Tibial nerve (tissue), 4 donors: ENCODE measurements at places on chromosomes 1 and 21. TPM values are rescaled to one million over a fixed set of nuclear protein-coding genes. Genes with fewer than 3 reads are reported as not detected.

CASQ2 gene
- 3.6 TPM for total RNA-seq

CAPN8 gene
- not detected for total RNA-seq

ZBTB17 gene
- 85.2 TPM for total RNA-seq

PEX19 gene
- total RNA-seq = 85.9 TPM

ADAR gene
- total RNA-seq = 107 TPM

TLCD4 gene
- 9.2 TPM for total RNA-seq

TMEM269 gene
- 0.30 TPM for total RNA-seq

RNU1-4 gene
- under 0.01 TPM for total RNA-seq

SPRR3 gene
- not detected for total RNA-seq

UBL4B gene
- total RNA-seq = 0.42 TPM

GCSAML gene
- total RNA-seq = not detected

ZBTB18 gene
- 9.4 TPM for total RNA-seq

CACNA1E gene
- total RNA-seq = not detected

CELA2A gene
- total RNA-seq = 1.6 TPM

SYCP1 gene
- total RNA-seq = not detected

AMY1C gene
- not detected for total RNA-seq

LIPI gene
- total RNA-seq = not detected

KLHDC9 gene
- 12.9 TPM for total RNA-seq

KIRREL1 gene
- 47.7 TPM for total RNA-seq

WNT3A gene
- not detected for total RNA-seq

ESPN gene
- total RNA-seq = 1.8 TPM

COL11A1 gene
- total RNA-seq = 14.1 TPM

MDM4 gene
- 83.0 TPM for total RNA-seq

FAM167B gene
- 1.4 TPM for total RNA-seq

HSD3B2 gene
- not detected for total RNA-seq

HUNK gene
- 0.20 TPM for total RNA-seq

LCE1B gene
- total RNA-seq = not detected

GGPS1 gene
- total RNA-seq = 26.2 TPM

OR14A16 gene
- total RNA-seq = not detected

SMPDL3B gene
- not detected for total RNA-seq

TINAGL1 gene
- total RNA-seq = 192 TPM

FCMR gene
- total RNA-seq = 2.2 TPM

S100A8 gene
- total RNA-seq = 14.2 TPM

DIPK1A gene
- 5.5 TPM for total RNA-seq

ZNF648 gene
- 1.5 TPM for total RNA-seq

KCNE1 gene
- 3.3 TPM for total RNA-seq

MTARC2 gene
- total RNA-seq = 24.5 TPM

SPAG17 gene
- total RNA-seq = 0.22 TPM

SEMA4A gene
- total RNA-seq = 2.4 TPM

SLAMF6 gene
- 0.63 TPM for total RNA-seq

C1orf87 gene
- total RNA-seq = not detected

LHX8 gene
- not detected for total RNA-seq

SERINC2 gene
- total RNA-seq = 4.3 TPM

FCRLB gene
- 2.7 TPM for total RNA-seq

C1QB gene
- 252 TPM for total RNA-seq

PTPN14 gene
- 25.8 TPM for total RNA-seq

ADAMTS4 gene
- 54.9 TPM for total RNA-seq

RPL22 gene
- total RNA-seq = 235 TPM

MARK1 gene
- 12.9 TPM for total RNA-seq

PRR9 gene
- total RNA-seq = not detected
